ENCODE measurements at places on chromosomes 7 and 10. TPM values are rescaled to one million over a fixed set of nuclear protein-coding genes. Genes with fewer than 3 reads are reported as not detected.

LRRC4 gene
- total RNA-seq, result 0.91 TPM

GDF10 gene
- total RNA-seq, result 0.36 TPM

ARHGAP22 gene
- total RNA-seq, result 0.69 TPM

- H3K27ac ChIP-seq, result no peak overlapping the region
- H3K4me3 ChIP-seq, result no peak overlapping the region
- H3K27me3 ChIP-seq, result no peaks in the 10 kb centered on the region
- no peaks in the 10 kb centered on the region for H3K36me3 ChIP-seq
- no peak for DNase-seq
These were observed 38.6 kb downstream of the BPGM start for GRCh38 chr7:134685250-134685649.

GRCh38 chr10:28849821-28850220, 172.5 kb downstream of the BAMBI start:
- no peaks in the 10 kb centered on the region for H3K27me3 ChIP-seq
- no peak overlapping the region for H3K27ac ChIP-seq
- H3K36me3 ChIP-seq, result no peaks in the 10 kb centered on the region

DNA sequence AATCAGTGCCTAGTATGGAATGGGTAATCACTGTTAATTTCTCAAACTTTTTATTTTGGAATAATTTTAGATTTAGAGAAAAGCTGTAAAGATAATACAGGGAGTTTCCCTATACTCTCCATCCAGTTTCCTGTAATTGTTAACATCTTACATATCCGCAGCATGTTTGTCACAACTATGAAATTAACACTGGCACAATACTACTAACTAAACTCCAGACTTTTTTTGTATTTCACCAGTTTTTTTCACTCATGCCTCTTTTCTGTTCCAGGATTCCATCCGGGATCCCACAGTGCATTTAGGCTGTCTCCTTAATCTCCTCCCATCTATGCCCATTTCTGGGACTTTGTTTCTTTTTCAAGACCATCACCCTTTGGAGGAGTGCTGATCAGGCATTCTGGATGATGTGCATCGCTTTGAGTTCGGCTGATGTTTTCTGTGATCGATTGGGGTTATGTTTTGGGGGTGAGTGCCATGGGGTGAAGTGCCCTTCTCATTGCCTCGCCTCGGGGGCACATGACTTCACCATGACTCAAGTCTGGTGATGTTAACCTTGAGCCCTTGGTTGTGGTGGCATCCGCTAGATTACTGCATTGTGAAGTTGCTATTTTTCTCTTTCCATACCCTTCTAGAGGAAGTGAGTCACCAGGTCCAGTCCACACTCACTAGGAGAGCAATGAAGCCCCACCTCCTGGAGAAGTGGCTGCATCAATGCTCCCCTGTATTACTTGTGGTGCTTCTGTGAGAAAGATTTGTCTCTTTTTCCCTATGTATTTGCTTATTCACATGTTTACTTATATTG, 43.9 kb upstream of the GRB10 start:
- no peaks in the 10 kb centered on the region for H3K27me3 ChIP-seq
- H3K4me1 ChIP-seq, result no peaks in the 10 kb centered on the region
- no peaks in the 10 kb centered on the region for H3K36me3 ChIP-seq

DNA sequence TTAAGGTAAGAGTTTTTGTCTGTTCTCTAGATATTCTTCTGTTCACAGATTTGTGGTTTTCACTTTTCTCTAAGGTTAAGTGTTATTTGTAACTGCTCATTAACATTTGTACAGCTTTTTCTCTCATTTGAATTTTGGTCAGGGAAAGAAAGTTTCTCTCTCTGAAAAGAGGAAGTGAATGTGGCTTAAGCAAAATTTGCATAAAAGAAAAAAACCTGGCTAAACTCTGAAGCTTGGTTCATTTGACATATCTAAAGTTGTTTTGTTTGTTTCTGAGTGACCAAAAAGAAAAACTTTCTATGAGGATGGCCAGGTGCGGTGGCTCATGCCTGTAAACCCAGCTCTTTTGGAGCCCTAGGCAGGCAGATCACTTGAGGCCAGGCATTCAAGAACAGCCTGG, 22.0 kb upstream of the SLC26A4 start:
- H3K27me3 ChIP-seq, result no peaks in the 10 kb centered on the region
- no peaks in the 10 kb centered on the region for H3K36me3 ChIP-seq
- no peak overlapping the region for H3K4me3 ChIP-seq
- H3K4me1 ChIP-seq, result no peaks in the 10 kb centered on the region
- no peak for DNase-seq

GRCh38 chr7:50696810-50697582, 85.7 kb downstream of the GRB10 start:
- H3K36me3 ChIP-seq, result no peaks in the 10 kb centered on the region
- H3K4me1 ChIP-seq, result peaks cover 6% of the 10 kb centered on the region
- no peak overlapping the region for H3K27ac ChIP-seq
- no peaks in the 10 kb centered on the region for H3K27me3 ChIP-seq
- H3K4me3 ChIP-seq, result no peak overlapping the region

DNA sequence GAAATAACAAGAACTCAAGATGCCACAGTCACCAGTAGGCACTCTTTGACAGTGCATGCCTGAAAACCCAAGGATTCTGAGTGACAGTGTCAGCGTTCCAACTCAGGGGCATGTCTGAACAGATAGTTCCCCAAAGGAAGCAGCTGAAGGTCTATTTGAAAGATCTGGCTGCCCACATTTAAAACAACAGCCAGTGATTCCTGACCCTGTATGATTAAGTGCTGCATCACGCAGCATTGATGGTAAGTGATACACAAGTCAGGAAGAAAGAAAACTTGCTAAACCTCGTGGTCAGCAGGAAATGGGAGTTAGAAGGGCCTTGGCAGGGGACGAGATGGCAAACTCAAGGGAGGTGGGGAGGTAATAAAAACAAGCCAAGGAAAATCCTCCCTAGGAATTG, 1013.1 kb downstream of the TYW1 start:
- no peaks in the 10 kb centered on the region for H3K27me3 ChIP-seq
- no peak overlapping the region for H3K4me3 ChIP-seq
- no peak overlapping the region for H3K27ac ChIP-seq

GRCh38 chr10:60877777-60878120, 66.2 kb downstream of the RHOBTB1 start:
- H3K36me3 ChIP-seq, result peaks cover 5% of the 10 kb centered on the region
- peaks cover 44% of the 10 kb centered on the region for H3K4me1 ChIP-seq
- no peak overlapping the region for H3K4me3 ChIP-seq
- no peaks in the 10 kb centered on the region for H3K27me3 ChIP-seq
- peak overlapping the region; percentile 90 for H3K27ac ChIP-seq
- no peak for DNase-seq

DNA sequence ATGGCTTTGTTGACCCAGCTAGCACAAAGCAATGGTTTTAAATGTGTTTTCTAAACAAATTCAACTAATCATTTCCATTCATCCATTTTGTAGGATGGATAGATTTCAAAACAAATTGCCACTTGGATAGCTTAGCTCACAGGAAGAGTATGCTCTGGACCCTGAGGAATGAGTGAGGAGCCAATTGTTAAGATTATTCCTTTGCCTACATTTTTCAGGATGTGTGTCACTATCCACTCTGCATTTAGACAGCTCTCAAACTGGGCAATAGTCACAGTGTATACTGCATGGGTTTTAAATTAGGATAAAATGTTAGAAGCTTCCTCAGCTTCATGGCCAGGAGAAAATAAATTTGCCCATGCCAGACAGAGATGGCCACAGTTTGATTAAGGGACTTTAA, 605.6 kb upstream of the TEX47 start:
- no peaks in the 10 kb centered on the region for H3K27me3 ChIP-seq
- H3K36me3 ChIP-seq, result no peaks in the 10 kb centered on the region
- no peak overlapping the region for H3K27ac ChIP-seq
- no peaks in the 10 kb centered on the region for H3K4me1 ChIP-seq

GRCh38 chr7:2451171-2452073, 24.8 kb downstream of the GRIFIN start:
- H3K27ac ChIP-seq, result no peak overlapping the region
- no peaks in the 10 kb centered on the region for H3K4me1 ChIP-seq
- no peaks in the 10 kb centered on the region for H3K36me3 ChIP-seq
- peak overlapping the region; percentile 65 for H3K4me3 ChIP-seq

DNA sequence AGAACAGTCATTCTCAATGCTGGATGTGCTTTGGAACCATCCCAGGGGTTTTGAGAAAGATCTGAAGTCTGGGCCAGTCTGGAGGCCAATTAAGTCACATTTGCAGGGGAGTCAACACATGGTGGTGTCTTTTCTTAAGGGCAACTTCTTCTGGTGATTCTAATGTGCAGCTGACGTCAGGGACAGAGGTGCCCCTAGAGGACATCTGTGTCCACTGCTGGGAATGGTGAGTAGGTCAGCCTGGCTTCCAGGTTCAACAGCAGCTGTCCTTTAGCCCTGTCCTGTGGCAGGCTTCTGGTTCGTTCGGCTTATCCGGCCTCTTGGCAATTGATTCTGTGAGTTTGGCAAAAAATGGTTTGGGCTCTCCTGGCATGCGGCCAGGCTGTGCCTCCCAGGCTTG, 269.7 kb upstream of the HABP2 start:
- no peak overlapping the region for H3K27ac ChIP-seq
- no peaks in the 10 kb centered on the region for H3K36me3 ChIP-seq
- no peaks in the 10 kb centered on the region for H3K27me3 ChIP-seq
- no peaks in the 10 kb centered on the region for H3K4me1 ChIP-seq
- DNase-seq, result no peak

DNA sequence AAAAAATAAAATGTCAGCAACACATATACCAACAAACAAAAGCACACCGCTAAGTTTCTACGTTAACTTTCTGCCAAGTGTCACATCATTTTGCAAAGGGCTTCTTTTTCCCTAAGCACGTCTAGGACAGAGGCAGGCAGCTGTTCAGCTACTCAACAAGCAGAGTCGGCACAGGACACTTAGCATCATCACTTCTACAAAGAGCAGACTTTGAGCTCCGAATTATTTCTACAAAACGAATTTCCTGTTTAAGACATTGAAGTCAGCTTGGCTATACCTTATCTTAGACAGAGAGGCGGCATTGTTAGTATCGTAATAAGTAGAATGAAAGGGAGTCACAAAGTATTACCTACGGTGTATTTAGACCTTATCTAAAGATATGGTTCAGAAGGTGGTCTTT, 110.1 kb downstream of the SVIL start:
- H3K27me3 ChIP-seq, result no peaks in the 10 kb centered on the region
- peaks cover 64% of the 10 kb centered on the region for H3K36me3 ChIP-seq
- H3K4me1 ChIP-seq, result peaks cover 68% of the 10 kb centered on the region
- DNase-seq, result no peak

- no peak overlapping the region for H3K4me3 ChIP-seq
- no peak for DNase-seq
- no peak overlapping the region for H3K27ac ChIP-seq
- no peaks in the 10 kb centered on the region for H3K4me1 ChIP-seq
- H3K27me3 ChIP-seq, result no peaks in the 10 kb centered on the region
These were observed 208.1 kb downstream of the NEBL start for GRCh38 chr10:20688797-20689544.

- no peak for DNase-seq
- H3K36me3 ChIP-seq, result no peaks in the 10 kb centered on the region
- H3K27ac ChIP-seq, result no peak overlapping the region
- H3K4me1 ChIP-seq, result no peaks in the 10 kb centered on the region
These were observed 301.6 kb upstream of the HPS1 start for GRCh38 chr10:98748298-98748697.

DNA sequence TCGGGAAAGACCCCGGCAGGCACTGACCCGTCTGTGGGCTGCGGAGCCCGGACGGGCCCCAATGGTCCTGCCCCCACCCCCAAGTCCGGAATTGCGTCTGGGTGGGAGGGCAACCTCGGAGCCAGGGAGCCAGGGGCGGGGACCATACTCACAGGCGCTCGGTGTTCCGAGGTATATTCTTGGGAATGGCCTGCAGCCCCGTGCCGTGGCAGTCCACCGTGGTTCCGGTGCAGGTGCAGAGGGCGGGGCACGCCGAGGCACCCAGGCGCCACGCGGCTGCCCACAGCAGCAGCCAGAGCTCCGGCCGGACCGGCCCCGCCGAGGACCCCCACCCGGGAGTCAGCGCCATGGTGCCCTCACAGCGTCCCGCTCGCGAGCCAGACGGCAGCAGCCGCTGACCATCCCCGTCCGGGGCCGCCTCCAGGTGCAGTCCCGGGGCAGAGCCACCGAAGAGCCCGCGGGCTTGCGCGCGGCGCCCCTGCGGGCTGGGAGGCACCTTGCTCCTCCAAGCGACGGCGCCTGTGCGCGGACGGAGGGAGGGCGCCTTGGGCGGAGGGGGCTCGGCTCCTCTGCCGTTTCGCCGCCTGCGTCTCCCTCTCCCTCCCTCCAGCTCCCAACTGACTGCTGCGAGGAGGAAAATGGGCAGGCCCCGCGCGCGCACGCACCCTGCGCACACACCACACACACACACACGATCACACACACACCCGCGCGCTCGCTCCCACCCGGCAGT, at the start of gene SLIT1:
SLIT1 (minus strand) TSS at position 634 of the 733 bp plus-strand sequence; CDS start at position 349, 285 bp downstream.
- peaks cover 29% of the 10 kb centered on the region for H3K27me3 ChIP-seq
- peak within 1 kb of the TSS; percentile 20 for H3K4me3 ChIP-seq

DNA sequence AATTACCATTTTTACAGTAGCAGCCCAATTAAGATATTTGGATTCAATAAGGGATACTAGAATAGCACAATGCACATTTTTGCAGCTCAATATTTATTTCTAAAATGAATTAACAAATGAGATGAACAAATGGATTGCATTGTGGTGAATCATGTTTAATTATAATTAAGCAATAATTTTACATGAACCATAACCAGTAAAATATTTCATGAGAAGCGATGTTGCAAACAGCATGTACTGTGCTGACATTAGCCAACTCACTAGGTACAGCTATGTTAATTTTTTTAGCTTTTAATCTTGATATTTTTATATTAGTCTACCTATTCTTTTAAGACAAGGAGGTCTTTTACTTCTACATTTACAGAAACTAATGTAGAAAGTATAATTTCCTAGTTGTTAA, 399.1 kb upstream of the AKR1E2 start:
- no peak overlapping the region for H3K4me3 ChIP-seq
- H3K27me3 ChIP-seq, result no peaks in the 10 kb centered on the region
- no peak overlapping the region for H3K27ac ChIP-seq
- H3K36me3 ChIP-seq, result no peaks in the 10 kb centered on the region
- no peaks in the 10 kb centered on the region for H3K4me1 ChIP-seq

- no peak for DNase-seq
- no peaks in the 10 kb centered on the region for H3K4me1 ChIP-seq
- no peak overlapping the region for H3K4me3 ChIP-seq
These were observed 152.4 kb upstream of the LAMB4 start for GRCh38 chr7:108282427-108282996.

DNA sequence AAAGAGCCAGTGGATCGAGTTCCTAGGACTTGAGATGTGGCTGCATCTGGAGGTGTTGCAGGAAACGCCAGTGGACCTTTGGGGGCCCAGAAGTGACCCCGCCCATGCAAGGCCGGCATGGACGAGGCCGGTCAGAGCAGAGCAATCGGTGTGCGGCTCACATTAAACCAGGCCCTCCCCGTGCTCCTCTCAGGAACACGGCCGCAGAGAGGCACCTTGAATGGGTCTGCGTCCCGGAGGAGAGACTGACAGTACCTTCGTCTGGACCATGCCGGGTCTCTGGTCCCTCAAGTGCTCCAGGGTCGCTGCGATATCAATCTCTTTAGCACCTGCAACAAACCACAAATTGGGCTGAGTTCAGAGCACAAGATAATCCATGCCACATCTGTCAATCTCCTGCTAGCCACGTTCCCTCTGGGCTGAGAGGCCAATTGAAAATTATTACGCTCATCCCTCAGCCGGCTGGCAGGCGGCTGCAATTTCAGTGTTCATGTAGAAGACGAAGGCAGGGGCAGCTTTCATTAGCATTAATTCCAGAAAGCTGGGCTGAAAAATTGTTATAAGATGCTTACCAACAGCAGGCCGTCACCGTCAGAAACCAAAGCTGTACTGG, 212.0 kb downstream of the DNAJB6 start:
- H3K4me3 ChIP-seq, result no peak overlapping the region
- H3K36me3 ChIP-seq, result no peaks in the 10 kb centered on the region

- H3K4me3 ChIP-seq, result no peak overlapping the region
- H3K36me3 ChIP-seq, result no peaks in the 10 kb centered on the region
- no peak overlapping the region for H3K27ac ChIP-seq
- no peaks in the 10 kb centered on the region for H3K27me3 ChIP-seq
- DNase-seq, result no peak
- H3K4me1 ChIP-seq, result no peaks in the 10 kb centered on the region
These were observed 102.3 kb downstream of the SLC25A13 start for GRCh38 chr7:96219378-96220130.
